Tibial nerve (tissue), 4 donors: ENCODE measurements at places on chromosomes 12 and 14. TPM values are rescaled to one million over a fixed set of nuclear protein-coding genes. Genes with fewer than 3 reads are reported as not detected.

- DNase-seq, result no peak
- no peak overlapping the region for H3K4me3 ChIP-seq
- no peaks in the 10 kb centered on the region for H3K36me3 ChIP-seq
Measured at GRCh38 chr14:77579065-77579464, 37.4 kb downstream of the SPTLC2 start.

DNA sequence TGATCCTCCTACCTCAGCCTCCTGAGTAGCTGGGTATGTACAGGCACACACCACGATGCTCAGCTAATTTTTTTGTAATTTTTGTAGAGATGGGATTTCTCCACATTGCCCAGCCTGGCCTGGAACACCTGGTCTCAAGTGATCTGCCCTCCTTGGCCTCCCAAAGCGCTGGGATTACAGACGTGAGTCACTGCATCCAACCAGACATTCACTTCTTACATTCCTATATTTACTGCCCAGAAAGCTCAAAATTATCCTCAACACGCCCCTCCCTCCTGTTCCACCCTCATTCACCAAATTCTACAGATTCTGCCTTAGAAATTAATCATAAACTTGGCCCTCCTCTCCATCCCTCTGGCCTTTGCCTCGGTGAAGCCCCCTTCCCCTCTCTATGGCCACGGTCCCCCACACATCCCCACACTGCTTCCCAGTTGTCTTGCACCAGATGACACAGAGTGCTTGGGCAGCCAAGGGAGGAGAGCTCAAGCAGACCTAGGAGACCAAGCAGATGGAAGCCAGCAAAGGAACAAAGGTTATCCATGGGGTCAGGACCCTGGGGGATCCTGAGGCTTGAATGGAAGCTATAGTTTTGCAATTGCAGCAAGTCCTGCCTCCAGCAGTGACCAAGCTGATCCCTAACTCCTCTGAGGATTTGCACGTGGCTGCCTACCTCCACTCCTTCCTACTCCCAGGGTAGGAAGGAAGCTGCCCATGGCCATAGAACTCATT lies 213.2 kb upstream of the FOXN3 start:
- H3K4me3 ChIP-seq, result no peak overlapping the region
- no peak overlapping the region for H3K27ac ChIP-seq
- no peak for DNase-seq
- no peaks in the 10 kb centered on the region for H3K36me3 ChIP-seq

GRCh38 chr14:102500158-102500662 lies 9.4 kb downstream of the ANKRD9 start:
- H3K27me3 ChIP-seq, result no peaks in the 10 kb centered on the region
- H3K4me1 ChIP-seq, result peaks cover 13% of the 10 kb centered on the region
- DNase-seq, result no peak
- H3K27ac ChIP-seq, result peak overlapping the region; percentile 83

Gene TOMM20L
- not detected for total RNA-seq

DNA sequence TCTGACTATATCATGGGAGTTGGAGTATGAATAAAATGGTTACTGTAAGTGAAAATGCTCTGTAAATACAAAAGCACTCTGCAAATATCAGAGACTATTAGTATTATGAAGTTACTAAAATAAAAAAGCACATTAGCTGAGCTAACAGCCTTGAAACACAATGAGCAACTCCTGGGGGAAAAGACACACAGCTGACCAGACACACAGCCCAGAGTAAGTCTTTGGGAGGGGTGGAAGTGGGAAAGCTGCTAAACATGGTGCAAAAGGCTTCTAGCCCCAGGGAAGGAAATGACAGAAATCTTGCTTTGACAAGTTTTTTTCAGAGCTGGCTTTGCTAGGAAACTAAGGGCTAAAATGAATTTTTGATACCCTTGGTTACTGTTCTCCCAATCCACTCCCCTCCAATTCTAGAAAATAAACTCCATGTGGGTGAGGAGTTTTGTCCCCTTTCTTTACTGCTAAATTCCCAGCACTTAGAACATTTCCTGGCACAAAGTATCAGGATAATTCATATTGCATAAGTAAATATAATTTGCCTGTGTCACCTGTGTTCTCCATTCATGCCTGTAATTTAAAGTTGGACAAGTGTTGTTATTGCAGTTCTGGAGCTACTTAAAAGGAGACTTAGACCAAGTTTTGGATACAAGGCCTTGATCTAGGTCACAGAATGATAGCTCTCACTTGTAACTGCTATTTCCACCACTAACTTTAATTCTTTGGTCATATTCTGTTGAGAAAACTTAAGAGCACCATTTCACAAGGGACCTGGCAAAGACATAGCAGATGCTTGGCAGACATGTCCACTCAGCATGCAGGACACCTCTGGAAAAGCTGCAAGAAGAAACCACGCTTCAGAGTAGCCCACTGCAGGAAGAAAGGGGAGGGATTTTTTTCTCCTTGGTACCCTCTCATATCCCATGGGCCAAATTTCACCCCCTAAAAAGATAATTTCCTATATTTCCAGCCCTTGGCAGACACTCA lies 19.0 kb upstream of the RAB3IP start:
- H3K27me3 ChIP-seq, result no peaks in the 10 kb centered on the region
- H3K36me3 ChIP-seq, result no peaks in the 10 kb centered on the region
- H3K4me3 ChIP-seq, result no peak overlapping the region
- H3K4me1 ChIP-seq, result no peaks in the 10 kb centered on the region

DNA sequence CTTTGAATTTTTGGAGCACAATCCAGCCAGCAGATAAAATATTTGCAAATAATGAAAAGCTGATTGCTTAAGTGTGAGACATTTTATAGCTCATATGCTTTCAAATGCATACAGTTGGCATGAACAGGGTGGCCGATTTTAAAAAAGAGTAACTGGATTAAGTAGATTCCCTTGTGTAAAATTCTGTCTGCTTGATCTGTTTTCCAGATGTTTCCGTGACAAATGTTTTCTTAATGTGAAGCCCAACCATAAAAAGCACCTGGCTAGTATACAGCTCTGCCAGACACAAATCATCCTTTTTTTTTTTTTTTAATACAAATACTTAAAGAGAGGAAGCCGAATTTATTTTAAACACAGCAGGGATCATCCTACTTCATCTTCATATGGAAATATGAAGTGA lies 440.7 kb downstream of the CCER1 start:
- no peaks in the 10 kb centered on the region for H3K36me3 ChIP-seq
- no peak for DNase-seq
- H3K27me3 ChIP-seq, result no peaks in the 10 kb centered on the region
- H3K4me1 ChIP-seq, result no peaks in the 10 kb centered on the region
- H3K27ac ChIP-seq, result no peak overlapping the region

- H3K4me1 ChIP-seq, result peaks cover 9% of the 10 kb centered on the region
- H3K27ac ChIP-seq, result peak overlapping the region; percentile 88
Measured at GRCh38 chr12:53344487-53344823, 8.3 kb upstream of the SP7 start.

- peak; percentile 74 for DNase-seq
- peaks cover 8% of the 10 kb centered on the region for H3K4me1 ChIP-seq
- H3K27ac ChIP-seq, result peak overlapping the region; percentile 77
- H3K36me3 ChIP-seq, result no peaks in the 10 kb centered on the region
- H3K4me3 ChIP-seq, result no peak overlapping the region
Measured at GRCh38 chr14:30223385-30223785, 295.7 kb upstream of the PRKD1 start.

DNA sequence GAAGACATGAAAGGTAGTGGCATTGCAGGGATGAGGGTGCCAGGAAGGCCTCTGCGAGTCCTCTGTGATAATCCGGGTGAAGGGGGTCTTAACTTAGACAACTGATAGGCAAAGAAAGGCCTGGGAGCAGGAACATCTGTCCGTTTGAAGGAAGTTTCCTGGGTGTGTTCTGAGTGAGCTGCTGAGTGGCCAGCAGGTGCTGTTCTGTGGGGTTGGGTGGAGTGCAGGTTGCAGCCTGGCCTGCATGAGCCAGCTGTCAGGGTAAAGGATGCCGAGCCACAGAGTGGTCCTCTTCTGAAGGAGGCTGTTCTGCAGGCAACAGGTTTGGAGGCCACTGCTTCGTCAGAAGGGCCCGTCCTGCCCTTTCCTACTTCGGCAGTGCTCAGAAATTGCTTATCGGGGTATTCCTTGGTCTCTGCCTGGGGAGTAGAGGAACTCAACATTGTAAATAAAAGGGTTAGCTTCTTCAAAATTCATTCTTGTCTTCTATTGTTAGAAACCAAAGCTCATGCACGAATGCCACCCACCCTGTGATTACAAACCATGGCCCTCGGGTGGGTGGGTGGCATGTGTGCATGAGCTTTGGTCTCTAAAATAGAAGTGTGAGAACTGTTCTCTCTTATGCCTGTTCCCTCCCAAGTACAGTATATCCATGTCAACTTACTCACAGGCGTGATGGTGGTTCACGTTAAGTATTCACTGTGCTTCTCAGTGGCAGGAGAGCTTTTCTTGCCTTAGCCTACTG lies 118.9 kb downstream of the CHST11 start:
- no peaks in the 10 kb centered on the region for H3K36me3 ChIP-seq
- H3K4me1 ChIP-seq, result peaks cover 9% of the 10 kb centered on the region
- H3K27ac ChIP-seq, result no peak overlapping the region
- DNase-seq, result no peak

DNA sequence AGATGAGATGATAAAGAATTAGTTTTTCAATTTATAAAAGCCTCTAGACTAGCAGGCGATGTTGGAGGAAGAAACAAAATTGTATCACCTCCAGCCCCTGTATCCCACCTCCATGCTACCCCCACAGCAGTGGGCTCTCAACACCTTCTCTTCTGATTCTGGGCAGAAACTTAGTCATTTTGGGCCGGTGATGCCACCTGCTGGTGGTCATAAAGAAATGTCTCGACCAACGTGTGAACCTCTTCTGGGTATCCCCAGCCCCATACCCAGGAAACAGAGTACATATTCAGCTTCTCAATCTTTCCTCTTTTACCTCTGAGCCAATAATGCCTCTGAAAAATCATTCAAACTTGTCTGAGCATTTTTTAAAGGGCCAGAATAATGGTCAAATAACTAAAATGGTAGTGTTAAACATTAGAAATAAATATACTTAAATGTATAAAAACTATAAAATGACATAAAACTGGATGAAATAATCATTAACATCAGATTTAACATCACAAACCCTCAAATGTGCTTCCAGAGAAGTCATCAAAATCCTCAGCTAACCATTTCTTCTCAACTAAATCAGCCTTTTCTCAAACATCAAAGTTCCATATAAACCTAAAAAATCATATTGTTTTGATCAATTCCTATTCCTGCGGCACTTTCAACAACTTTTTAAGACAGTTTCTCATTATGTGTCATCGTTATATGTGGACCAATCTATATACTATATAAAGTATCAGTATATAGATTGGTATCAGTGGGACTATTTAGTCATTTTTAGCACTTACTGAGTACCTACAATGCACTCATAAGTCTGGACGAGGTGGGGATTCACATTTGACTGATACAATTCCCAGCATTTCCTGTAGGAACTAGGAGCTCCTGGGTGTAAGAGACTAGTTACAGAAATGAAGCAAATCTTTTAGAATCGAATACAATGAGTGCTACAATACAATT lies 69.4 kb downstream of the ATXN2 start:
- H3K27ac ChIP-seq, result no peak overlapping the region
- DNase-seq, result no peak
- no peaks in the 10 kb centered on the region for H3K27me3 ChIP-seq
- H3K4me3 ChIP-seq, result no peak overlapping the region
- H3K4me1 ChIP-seq, result no peaks in the 10 kb centered on the region
- no peaks in the 10 kb centered on the region for H3K36me3 ChIP-seq

GRCh38 chr12:51839310-51839947 lies 9.1 kb downstream of the FIGNL2 start:
- no peaks in the 10 kb centered on the region for H3K36me3 ChIP-seq
- no peak overlapping the region for H3K4me3 ChIP-seq
- H3K4me1 ChIP-seq, result no peaks in the 10 kb centered on the region
- DNase-seq, result no peak
- no peak overlapping the region for H3K27ac ChIP-seq
- no peaks in the 10 kb centered on the region for H3K27me3 ChIP-seq

- no peaks in the 10 kb centered on the region for H3K36me3 ChIP-seq
- no peak overlapping the region for H3K27ac ChIP-seq
Measured at GRCh38 chr12:93595351-93595750, 22.9 kb downstream of the SOCS2 start.

DNA sequence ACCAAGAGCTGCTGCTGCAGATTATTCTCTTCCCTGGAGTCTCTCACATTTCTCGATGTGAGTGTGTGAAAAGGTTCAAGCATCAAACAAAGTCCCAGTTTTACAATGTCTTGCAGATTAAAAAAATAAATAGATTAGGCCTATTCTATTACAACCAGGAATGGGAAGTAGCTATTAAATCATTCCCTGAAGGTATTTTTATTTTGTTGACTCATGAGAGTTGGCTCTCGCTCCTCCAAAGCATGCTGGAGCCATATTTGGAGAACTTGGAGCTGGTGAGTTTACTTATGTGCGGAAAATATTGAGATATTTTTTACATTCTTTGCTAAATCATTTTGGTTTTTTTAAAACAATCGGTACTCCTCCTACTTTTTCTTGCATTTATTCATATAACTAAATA lies 572.3 kb downstream of the ETNK1 start:
- no peaks in the 10 kb centered on the region for H3K27me3 ChIP-seq
- H3K4me1 ChIP-seq, result no peaks in the 10 kb centered on the region
- H3K36me3 ChIP-seq, result no peaks in the 10 kb centered on the region
- no peak overlapping the region for H3K27ac ChIP-seq

- H3K27me3 ChIP-seq, result no peaks in the 10 kb centered on the region
- peak overlapping the region; percentile 98 for H3K27ac ChIP-seq
- peak overlapping the region; percentile 1 for H3K4me3 ChIP-seq
- no peak for DNase-seq
Measured at GRCh38 chr14:64708148-64709004, 4.2 kb downstream of the PLEKHG3 start.

Gene CLEC4E
- total RNA-seq, result 0.30 TPM

- no peaks in the 10 kb centered on the region for H3K4me1 ChIP-seq
- H3K27me3 ChIP-seq, result no peaks in the 10 kb centered on the region
- DNase-seq, result no peak
- H3K4me3 ChIP-seq, result no peak overlapping the region
- no peak overlapping the region for H3K27ac ChIP-seq
Measured at GRCh38 chr12:78804262-78804661, 60.3 kb upstream of the SYT1 start.

Gene TMEM132D
- total RNA-seq, result not detected

Gene PLEKHA5
- 21.3 TPM for total RNA-seq

GRCh38 chr12:113267621-113268020 lies 46.4 kb downstream of the TPCN1 start:
- peaks cover 11% of the 10 kb centered on the region for H3K4me1 ChIP-seq
- H3K27ac ChIP-seq, result no peak overlapping the region
- H3K4me3 ChIP-seq, result no peak overlapping the region
- no peak for DNase-seq
- peaks cover 10% of the 10 kb centered on the region for H3K36me3 ChIP-seq
- H3K27me3 ChIP-seq, result no peaks in the 10 kb centered on the region

GRCh38 chr14:101187816-101188570 lies 284.5 kb upstream of the RTL1 start:
- no peak overlapping the region for H3K4me3 ChIP-seq
- H3K4me1 ChIP-seq, result no peaks in the 10 kb centered on the region
- no peak for DNase-seq
- no peak overlapping the region for H3K27ac ChIP-seq

Gene ALKBH1
- total RNA-seq, result 13.8 TPM

Gene RBP5
- 2.2 TPM for total RNA-seq

- no peak overlapping the region for H3K4me3 ChIP-seq
- no peak for DNase-seq
- no peaks in the 10 kb centered on the region for H3K36me3 ChIP-seq
- H3K4me1 ChIP-seq, result no peaks in the 10 kb centered on the region
Measured at GRCh38 chr12:68890701-68891113, 42.3 kb downstream of the CPM start.

Gene FITM1
- 0.78 TPM for total RNA-seq

Gene NT5DC3
- total RNA-seq, result 16.7 TPM

Gene RERG
- 25.5 TPM for total RNA-seq

Gene ITGB7
- total RNA-seq, result 7.1 TPM

Gene BDKRB1
- total RNA-seq, result 0.63 TPM

Gene AKAP5
- 0.22 TPM for total RNA-seq

Gene KSR2
- total RNA-seq, result not detected

Gene GCN1
- 91.0 TPM for total RNA-seq
